ENCODE measurements at places on chromosomes 4 and X.

GRCh38 chrX:15744181-15744867 is 6.3 kb downstream of the CA5B start:
- DNase-seq = no peak

DNA sequence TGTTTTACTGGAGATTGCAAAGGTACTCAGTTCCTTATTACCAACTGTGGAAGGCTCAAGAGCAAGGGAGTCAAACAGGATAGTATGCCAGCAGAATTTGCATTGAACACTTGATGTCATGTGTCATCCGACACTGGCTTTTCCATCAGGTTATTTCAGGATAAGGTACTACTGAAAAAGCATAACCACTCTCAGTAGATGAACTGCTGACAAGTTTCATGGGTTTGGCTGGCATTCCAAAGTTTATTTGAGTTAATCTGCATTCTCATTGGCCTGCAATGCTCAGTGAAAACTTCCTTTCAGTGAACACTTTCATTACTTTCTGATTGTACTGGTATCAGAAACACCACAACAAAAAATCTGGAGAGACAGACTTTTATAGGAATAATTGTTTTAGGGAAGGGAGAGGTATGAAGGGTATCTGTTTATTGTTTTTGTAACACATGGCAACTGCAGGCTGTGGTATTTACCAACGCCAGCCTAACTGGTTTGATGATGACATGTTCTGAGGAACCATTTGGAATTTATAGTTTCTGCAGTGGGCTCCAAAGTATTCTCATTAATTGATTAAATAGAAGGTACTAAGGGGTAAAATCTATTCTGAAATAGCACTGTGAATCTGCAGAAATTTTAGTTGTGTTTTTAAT is 345.7 kb upstream of the NR3C2 start:
- DNase-seq = no peak

- DNase-seq = no peak
Measured at GRCh38 chr4:39706334-39706733, 8.4 kb downstream of the UBE2K start.

GRCh38 chrX:69362354-69362753 is 141.8 kb upstream of the NALF2 start:
- DNase-seq = no peak

- no peak for DNase-seq
Measured at GRCh38 chrX:57565198-57565597, 26.6 kb upstream of the ZXDB start.

DNA sequence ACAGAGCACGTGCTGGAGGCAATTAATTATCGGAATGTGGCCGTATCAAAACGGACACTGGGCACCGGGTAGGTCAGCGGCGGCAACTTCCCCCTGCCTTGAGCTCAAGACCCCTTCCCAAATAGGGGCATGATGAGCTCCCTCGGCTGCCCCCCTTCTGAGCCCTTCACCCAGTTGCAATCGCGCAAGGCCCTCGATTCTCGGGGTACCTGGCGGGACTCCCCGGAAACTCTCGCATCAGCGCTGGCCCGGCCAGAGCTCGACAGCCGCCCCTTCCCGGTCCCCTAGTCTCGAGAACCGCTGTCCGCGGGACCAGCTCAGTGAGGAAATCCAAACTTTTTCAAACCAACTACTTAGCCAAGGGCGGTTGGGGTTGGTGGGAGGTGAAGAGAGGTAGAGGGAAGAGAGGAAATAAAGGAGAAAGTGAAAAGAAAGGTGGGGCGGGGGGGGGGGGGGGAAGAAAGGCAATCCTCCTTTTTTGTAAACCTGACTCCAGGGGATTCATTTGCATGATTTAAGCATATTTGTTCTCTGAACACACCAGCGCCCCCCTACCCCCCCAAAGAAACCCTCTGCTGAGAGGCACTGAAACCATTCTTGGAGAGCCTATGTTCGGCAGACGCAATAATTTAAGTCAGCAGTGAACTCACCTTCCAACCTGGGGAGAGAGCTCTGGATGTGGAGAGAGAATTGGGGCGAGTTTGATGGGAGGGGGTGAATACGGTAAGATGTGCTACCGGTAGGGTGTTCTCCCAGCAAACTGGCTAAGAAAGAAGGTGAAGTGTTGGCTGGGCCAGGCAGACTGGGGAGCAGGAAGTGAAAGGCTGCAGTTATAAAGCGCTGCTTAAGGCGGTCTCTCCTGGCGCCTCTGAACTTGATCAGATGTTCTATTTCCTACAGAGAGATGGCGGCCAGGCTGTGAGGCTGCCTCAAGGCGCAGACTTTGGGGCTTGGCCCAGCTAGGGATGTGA is 2.0 kb upstream of the ZIC3 start:
- no peak for DNase-seq

DNA sequence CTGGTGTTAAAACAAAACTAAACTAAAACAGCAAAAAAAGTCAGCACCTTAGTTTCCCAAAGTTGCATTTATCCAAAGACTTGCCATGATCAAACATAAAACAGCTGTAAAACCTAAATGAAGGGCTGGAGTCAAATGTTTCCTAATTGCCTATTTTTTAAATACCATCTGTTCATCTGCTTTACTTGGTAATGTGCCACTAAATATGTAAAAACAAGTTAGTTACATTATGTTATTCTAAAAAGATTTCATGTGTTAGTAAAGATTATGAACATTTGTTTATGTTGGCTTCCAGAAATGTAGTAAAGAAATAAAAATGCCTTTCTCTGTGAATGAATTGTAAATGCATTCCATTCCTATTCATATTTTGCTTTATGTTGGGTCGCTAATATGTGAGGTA is 977.8 kb downstream of the FSTL5 start:
- no peak for DNase-seq

DNA sequence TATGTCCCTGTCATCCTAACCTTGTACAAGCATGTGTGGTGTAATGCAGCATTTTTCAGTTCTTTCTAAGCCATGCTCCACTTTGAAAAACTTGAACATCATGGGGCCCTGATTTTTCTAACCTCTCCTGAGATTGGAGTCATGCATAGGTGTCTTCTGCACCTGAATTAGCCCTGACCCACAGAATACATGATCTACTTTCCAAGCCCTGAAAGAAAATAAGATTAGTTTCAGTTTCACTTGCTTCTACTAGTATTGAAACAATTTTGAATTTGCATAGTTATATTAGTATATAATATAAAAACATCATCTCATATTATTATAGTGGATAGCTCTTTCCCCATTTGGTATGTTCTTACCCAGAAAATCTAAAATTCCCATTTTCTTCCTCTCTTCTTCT is 178.2 kb downstream of the HS3ST1 start:
- DNase-seq = no peak

GRCh38 chrX:116142976-116143375 is 27.6 kb upstream of the AGTR2 start:
- no peak for DNase-seq

DNA sequence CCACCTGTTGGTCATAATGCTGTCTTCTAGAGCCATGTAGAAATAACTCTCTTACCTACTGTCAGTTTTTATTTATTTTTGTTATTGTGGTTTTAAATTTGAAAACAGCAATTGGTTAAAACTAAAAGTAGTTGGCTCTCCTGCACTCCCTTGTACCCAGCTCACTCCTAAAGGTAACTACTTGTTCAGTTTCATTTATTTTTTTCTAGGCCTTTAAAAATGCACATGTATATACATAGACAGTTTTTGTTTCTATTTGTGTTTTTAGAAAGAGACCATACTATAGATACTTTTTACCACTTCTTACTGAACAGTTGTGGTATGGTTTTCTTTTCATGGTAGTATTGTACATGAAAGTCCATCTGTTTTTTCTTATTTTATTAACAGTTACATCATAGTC is 16.8 kb downstream of the SMAD1 start:
- no peak for DNase-seq

- no peak for DNase-seq
Measured at GRCh38 chrX:25206778-25207177, 191.0 kb upstream of the ARX start.

GRCh38 chrX:57901466-57901865 is 8.8 kb downstream of the ZXDA start:
- no peak for DNase-seq

DNA sequence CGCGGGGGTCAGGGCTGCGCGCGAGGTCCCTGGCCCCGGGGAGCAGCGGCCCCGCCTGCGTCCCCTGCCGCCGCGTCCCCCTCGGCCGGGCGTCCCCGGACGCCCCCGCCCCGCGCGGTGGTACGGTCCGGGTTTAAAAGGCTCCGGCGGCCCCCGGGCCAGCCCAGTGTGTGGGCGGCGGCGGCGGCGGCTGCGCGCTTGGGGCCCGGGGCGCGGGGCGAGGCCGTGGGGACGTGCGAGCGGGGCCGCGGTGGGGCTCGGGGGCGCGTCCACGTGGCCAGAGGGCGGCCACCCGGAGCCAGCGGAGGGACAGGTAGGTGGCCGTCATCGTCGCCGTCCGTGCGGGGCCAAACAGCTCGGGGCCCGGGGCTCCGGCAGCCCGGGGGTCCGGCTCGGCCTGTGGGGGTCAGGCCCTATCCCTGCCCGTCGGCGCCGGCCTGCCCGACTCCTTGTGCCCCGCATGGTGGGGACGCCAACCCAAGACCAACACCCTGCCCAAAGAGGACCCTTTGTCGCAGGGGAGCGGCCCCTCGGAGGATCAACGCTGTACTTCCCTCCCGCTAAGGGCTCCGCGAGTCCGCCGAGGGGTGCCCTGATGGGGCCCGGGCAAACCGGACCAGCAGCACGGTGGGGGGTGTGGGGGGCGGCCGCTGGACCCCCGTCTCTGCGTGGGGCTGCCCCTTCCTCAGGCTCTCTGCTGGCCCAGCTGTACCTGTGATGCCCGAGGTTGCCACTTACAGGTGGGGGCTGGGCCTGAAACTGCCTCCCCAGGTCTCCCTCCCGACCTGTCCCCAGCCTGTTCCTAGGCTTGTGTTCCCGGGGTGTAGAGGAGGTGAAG is at the start of gene PLXNA3:
Gene PLXNA3 (plus strand): TSS at position 166 of the 838 bp plus-strand sequence. CDS start 1,903 bp downstream, outside the sequence.
- peak; percentile 42 for DNase-seq

DNA sequence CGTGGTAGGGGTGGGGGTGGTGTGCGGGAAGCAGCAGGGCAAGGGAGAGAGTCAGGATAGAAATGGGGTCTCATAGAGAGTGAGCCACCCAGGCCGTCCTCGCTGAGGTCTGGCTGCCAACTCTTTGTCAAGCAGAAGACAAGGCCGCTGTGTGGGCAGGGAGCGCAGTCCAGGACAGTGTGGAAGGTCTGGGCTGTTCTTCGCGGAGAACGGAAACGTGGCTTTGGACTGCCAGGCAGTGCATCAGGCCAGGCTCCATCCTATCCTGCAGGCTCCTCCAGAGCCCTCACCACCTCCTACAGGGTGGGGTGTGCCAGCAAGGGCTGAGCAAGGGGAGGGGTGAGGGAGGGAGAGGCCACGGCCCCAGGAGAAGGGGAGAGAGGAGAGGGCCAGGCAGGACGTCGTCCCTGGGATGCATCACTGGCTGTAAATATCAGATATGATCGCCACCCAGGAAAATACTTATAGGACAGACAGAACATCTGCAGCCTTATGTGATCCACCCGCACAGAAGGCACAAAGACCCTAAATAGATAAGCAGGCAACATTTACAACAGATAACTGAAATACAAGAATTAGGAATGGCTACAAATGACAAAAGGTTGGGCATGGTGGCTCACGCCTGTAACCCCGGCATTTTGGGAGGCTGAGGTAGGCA is 85.3 kb downstream of the ABLIM2 start:
- no peak for DNase-seq

DNA sequence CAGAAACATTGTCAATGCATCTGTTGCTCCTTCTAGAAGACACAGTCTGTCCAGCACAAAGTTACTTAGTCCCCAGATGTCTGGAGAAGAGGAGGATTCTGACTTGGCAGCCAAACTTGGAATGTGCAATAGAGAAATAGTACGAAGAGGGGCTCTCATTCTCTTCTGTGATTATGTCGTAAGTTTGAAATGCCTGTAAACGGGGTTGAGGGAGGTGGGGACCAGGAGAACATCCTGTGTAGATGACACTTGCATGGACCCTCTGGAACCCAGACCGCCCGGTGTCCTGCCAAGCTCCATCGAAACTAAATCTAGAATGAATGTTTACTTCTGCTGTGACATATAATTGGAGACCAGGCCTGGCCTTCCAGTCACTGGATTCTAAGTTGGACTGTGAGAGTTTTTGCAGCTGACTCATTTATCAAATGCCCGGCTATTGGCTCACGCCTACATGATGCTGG is 45.0 kb upstream of the MSANTD1 start:
- no peak for DNase-seq

GRCh38 chr4:91485415-91485814 is 818.4 kb upstream of the GRID2 start:
- DNase-seq = no peak

DNA sequence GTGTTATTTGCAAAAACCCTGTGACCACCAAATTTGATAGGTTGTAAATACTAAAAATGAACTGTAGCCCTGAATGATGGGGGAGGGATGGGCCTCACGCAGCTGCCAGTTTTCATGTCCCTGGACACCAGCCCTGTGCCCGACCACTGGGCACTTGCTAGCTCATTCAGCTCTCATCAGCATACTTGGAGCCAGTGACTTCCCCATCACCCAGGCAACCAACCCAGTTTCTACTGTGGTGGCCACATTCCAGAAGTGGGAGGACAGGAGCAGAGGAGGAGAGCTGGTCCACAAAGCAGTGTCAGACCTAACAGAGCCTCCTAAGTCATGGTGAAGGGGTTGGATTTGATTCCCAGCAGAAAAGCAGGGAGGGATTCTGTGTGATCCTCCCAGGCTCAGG is 128.2 kb downstream of the CPEB2 start:
- peak; percentile 60 for DNase-seq

GRCh38 chrX:21875013-21875412 is 19.2 kb downstream of the YY2 start:
- DNase-seq = no peak
